ENCODE measurements at places on chromosomes 16 and 17.

GRCh38 chr17:57662644-57663308 lies 82.3 kb downstream of the CCDC182 start:
- peak; percentile 17 for DNase-seq

DNA sequence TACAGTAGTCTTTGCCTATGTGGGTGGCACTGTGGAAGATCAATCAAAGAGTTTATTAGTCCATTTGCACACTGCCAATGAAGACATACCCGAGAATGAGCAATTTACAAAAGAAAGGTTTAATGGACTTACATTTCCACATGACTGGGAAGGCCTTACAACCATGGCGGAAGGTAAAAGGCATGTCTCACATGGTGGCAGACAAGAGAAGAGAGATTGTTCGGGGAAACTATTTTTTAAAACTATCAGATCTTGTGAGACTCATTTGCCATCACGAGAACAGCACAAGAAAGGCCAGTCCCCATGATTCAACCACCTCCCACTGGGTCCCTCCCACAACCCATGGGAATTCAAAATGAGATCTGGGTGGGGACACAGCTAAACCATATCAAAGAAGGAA lies 432.1 kb downstream of the ZFHX3 start:
- no peak for DNase-seq

GRCh38 chr16:569445-570254 lies at the start of gene PIGQ:
Gene PIGQ (plus strand): TSS chr16:569968. CDS start chr16:574075, 4,107 bp downstream.
- peak; percentile 51 for DNase-seq

- peak; percentile 20 for DNase-seq
These were observed 114.5 kb upstream of the CHMP6 start for GRCh38 chr17:80876950-80877728.

DNA sequence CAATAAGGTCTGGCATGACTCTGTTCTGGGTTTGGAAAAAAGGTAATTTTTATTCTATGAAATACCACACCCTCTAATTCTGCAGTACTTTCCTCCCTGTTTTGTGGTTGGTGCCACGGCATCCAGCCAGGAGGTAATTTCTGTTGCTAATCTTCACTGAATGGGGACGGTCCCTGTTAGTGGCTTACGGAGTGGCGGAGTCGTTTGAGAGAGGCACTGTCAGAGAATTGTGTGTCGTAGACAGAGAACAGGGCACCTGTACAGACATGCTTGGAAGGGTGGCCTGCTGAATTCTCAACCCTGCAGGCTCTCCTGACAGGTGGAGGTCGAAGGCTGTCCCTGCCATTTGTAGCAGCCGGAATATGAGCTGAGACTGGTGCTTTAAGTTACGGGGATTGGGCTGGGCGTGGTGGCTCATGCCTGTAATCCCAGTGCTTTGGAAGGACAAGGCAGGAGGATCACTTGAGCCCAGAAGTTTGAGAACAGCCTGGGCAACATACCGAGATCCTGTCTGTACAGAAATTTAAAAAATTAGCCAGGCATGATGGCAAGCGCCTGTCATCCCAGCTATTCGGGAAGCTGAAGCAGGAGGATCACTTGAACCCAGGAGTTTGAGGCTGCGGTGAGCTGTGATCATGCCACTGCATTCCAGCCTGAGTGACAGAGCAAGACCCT lies 33.2 kb downstream of the EEF2K start:
- no peak for DNase-seq

DNA sequence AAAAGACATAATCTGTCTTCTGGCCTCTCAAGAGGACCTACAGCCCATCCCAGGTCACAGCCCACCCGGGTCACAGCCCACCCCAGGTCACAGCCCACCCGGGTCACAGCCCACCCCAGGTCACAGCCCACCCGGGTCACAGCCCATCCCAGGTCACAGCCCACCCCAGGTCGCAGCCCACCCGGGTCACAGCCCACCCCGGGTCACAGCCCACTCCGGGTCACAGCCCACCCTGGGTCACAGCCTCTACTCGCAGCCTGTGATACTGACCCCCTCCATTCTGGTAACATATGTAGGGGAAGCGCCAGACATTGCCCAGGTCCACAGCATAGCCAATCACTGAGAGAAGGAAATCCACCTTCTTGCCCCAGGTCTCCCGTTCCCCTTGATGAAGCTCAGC lies 14.2 kb downstream of the SLC6A4 start:
- no peak for DNase-seq

DNA sequence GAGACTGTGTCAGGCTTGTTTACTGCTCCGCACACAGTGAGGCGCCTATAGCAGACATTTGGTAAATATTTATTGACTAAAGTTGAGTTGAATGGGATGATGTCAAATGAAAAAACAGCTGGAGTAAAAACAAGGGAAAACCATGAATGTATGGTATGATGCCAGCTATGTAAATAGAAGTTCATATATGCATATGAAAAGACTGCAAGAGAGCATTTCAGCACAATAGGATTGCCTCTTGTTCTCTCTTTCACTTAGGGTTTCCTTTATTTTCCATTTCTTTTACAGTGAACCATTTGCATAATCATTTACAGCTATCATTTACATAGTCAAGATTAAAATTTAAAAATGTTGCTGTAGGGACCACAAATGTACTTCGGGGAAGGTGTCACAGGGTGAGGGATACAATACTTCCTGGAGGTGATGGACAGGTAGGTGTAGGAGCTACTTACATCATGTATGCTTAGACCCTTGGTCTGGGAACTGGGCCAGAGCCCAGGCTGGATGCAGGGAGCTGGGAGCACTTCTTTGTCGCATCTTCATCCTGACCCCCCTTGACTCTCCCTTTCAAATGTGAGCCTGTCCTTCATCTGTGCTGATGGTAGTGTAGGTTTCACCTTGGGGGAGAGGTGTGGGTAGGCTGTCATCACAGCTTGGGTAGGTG lies 113.3 kb downstream of the UTP18 start:
- DNase-seq, result no peak

DNA sequence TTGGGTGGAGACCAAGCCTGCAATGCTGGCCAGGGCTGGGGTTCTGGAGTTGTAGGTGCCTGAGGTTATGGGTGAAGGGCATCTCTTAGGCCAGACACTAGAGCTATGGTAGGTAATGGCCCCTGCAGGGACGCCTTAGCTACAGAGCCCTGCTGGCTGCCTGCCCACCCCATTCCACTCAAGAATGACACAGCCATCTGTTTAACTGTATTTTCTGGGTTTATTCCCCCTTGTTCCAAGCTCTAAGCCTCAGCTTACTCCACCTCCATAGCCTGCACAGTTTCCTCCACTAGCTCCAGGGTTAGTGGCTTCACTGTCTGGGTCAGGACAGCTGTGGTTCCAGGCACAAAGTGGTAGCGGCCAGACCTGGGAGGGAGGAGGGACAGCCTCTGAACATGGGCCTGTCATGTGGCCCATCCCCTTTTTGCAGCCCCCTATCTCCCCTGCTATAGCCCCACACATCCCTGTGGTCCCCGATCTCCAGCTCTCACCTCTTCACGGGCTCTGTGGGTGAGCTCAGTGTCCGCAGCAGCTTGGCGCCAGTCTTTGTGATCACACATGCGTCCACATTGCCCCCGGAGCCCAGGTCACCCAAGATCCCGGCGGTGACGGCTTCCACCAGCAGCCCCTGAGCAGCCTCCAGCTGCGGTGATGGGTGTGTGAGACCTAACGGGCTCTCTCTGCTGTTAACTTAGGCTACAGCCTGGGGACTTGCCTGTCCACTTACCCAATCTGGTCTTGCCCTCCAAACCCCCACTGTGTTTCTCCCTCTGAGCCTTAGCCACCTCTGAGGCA lies 2.1 kb downstream of the PSMB10 start:
- DNase-seq, result no peak

- no peak for DNase-seq
These were observed 44.8 kb downstream of the RNF135 start for GRCh38 chr17:31015639-31016038.

DNA sequence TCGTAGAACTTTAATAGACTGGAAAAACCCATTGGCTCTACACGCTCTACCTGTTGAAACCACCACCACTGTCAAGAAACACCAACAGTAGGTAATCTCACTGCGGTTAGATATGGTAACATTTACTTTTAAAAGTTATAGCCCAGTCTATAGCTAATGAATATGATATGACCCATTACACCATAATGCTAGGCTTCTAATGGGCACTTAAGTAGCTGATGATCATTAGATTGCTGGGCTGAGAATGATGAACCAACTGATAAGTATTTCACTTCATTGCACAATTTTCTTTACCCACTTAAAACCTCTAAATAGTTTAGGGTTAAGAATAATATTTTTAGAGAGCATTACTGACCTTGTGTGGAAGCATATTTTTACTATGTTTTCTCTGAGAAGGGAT lies 788.9 kb upstream of the CA10 start:
- DNase-seq, result no peak

- DNase-seq, result peak; percentile 41
These were observed 27.1 kb downstream of the CDH13 start for GRCh38 chr16:82653550-82654511.

DNA sequence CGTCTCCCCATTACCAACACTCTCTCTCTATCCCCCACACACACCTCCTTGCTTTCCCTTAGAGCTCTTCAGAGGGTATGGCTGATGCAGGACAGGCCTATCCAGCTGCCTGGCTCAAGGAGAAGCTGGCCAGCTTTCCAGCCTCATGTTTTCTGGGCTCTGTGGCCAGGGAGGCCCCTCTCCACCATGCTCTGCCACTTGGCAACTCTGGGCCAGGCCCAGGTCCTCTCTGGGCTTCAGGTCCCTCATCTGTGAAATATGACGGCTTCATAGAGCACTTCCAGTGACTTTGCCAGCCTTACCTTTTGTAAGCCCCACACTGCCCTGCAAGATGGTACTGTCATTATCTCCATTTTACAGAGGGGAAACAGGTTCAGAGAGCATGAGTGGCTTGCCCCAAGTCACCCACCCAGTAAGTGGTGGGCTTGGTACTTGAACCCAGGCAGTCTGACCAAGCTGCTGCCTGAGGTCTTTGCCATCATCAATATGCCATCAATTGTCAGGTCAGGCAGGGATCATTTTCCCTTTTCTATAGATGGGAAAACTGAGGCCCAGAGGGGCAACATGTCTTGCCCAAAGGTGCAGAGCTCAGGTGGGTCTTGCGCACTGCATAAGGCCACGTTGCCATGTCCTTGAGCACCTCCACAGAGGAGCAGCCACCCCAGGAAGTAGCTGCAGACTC lies 548 bp upstream of the ADGRG5 start:
- no peak for DNase-seq

DNA sequence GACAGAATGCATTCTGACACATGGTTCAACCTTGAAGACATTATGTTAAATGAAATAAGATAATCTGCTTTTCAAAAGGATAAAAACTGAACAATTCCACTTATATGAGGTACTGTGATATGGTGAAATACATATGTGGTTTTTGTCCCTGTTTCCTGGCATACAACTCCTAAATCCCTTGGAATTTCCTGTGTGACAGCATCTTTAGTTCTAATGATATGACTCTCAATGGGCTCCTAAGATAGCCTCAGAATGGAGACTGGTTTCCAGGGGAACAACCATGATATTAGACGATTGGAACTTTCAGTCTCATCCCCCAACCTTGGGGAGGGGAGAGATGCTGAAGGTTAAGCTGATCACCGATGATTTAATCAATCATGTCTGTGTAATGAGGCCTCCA lies 37.7 kb upstream of the PHLPP2 start:
- no peak for DNase-seq

DNA sequence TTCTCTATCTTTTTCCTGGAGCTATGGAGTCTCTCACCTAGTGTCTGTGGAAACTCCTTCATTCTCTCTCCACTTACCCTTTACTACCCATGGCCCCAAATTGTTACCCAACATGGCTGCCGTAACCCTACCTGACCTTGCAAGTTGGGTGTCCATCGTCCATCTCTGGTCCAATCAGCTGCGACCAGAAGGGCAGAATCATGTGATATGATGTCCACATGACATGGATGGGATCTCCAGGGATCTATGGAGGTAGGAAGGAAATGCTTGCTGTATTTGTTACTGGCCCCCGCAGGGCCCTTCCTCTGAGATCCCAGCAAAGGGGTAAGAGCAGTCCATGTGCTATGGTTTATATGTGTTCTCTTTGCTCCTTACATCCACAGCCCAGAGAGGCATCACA lies 8.0 kb upstream of the DRC7 start:
- DNase-seq, result no peak

- no peak for DNase-seq
These were observed 79.8 kb downstream of the HELZ start for GRCh38 chr17:67165201-67165600.

DNA sequence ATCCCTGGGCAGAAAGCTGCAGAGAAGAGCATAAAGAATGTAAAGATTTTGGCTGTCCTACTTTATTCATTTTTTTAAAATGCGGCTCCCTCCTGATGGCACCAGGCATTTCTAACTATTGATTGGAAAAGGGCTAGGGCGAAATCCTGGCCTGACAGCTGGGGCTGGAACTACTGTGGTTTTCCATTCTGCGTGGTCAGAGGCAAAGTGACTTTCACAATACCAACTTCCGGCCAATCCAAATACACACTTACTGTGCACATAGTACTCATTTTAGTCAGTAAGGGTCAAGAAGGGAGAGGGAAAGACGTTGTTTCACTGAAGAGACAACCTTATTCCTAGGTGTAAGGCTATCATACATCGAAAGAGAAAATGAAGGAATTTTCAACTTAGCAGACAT lies 113.8 kb upstream of the PMFBP1 start:
- no peak for DNase-seq

GRCh38 chr17:56658648-56659047 lies 65.1 kb downstream of the NOG start:
- no peak for DNase-seq

DNA sequence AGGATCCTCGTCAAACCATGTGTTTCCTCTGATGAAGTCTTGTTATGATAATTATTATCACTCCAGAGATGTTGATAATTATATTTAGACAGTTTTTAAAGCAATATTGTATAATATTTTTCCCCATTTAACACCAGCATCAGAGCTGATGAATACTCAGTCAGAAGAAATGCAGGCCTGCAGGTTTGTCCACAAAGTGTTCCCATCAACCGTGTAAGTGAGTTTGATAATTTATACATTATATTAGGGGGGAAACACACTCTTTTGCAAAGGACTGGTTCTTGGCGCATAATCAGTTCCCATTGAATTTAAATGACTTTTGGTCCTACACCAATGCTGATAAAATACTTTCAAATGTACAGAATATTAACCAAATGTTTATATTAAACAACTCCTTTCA lies 454.8 kb downstream of the TOX3 start:
- no peak for DNase-seq

DNA sequence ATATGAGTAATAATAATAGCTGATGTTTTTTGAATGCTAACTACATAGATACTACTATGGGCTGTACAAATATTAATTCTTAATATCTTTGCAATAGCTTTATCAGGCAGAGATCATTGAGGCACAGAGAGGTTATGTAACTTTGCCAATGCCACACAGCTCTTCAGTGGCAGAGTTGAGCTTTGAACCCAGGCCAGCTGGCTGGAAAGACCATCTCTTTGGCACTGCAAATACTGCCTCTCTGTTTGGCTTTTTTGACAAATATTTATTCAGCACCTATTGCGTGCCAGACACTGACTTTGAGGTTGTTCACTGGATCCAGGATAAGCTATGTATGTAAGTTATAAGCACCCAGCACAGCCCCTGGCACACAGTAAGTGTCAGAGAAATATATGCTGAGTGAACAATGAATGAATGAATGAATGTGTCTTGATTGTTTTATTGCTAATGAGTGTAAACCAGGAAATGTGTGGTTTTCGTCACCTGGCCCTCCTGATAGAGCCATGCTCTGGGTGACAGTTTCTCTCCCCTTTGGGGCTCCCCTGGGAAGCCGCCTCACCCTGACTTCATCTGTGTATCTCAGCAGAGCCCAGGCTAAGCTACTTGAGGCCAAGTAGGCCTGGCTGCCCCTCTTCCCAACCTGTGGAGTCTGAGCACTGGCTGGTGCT lies 2.5 kb downstream of the AQP8 start:
- DNase-seq, result no peak

Data from effector CD4-positive, alpha-beta T cell (primary cell).